ENCODE measurements at places on chromosomes 16 and 17.

- DNase-seq, result no peak
Observed at GRCh38 chr16:55968221-55968620, 93.0 kb upstream of the CES5A start.

- no peak for DNase-seq
Observed at GRCh38 chr17:68566442-68566738, 34.8 kb downstream of the FAM20A start.

DNA sequence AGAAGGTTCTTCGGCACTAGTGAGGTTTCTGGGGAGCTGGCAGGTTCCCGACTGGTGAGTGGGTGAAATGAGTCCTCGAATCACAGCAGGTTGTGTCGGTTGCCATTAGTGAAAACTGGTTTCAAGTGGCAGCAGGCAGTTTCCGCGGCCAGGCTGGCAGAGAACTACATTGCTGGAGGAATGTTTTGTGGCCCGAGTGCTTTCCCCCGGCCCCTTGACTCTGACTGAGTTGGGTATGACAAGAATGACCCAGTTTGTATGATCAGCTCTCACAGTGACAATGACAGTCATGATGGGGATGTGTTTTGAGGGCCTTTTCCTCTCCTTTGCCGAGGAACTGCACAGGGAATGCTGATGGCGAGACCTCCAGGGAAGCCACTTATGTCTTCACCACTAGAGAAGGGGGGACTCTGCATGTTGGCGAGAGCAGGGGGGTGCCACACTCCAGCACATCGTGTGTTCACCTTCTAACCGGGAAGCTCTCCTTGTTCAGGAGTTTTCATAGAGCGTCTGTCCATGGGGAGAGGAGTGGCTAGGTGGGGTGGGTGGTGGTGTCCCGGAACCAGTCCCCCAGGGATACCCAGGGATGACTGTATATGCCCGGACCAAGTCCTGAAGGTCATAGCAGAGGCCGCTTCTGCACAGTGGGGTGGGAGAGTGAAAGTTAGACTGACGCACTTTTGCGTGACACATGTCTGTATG is 206.0 kb upstream of the CHMP6 start:
- DNase-seq, result peak; percentile 19

- DNase-seq, result no peak
Observed at GRCh38 chr17:36697903-36698530, 96.6 kb downstream of the MRM1 start.

- no peak for DNase-seq
Observed at GRCh38 chr16:19609359-19609758, 53.9 kb downstream of the VPS35L start.

- DNase-seq, result no peak
Observed at GRCh38 chr17:35183332-35183731, 10.9 kb downstream of the SLC35G3 start.

Data from left lobe of liver (tissue), 2 donors.